ENCODE measurements at places on chromosomes 1 and 21.

GRCh38 chr1:74629283-74629682, 44.3 kb downstream of the ERICH3 start:
- no peak for DNase-seq

DNA sequence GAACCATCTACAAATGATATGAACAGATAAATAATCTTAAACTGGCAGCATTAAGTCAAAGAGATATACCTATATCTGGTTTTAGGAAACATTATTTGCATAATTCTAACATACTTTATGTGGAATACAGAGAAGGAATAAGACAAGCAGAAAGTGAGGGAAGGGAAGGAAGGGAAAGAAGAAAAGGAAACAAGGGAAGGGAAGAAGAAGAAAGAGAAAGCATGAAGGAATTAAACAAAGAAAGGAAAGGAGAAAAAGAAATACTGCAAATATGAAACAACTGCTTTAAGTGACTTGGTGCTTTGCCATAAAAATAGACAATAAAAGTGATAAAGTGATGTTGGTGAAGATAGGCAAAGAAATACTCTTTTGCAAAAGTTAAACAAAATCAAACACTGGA, 20.1 kb downstream of the SCMH1 start:
- DNase-seq = no peak

DNA sequence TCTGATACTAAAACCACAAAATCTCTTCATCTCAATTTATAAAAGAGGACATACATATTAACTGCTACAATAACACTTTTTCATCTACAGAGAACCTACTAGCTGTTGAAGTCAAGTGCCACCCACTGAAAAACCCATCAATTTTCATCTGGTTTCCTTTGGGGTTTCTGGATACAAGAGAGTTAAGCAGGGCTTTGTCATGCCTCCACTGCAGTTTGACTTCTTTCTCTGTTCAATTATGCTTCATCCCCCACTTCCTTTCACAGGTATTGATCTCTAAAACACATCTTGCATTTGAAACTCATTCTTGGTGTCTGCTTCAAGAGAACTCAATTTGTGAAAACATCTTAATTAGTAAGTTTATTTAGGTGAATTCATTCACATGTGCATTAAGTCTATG, 60.5 kb upstream of the ANGPTL3 start:
- DNase-seq = no peak

DNA sequence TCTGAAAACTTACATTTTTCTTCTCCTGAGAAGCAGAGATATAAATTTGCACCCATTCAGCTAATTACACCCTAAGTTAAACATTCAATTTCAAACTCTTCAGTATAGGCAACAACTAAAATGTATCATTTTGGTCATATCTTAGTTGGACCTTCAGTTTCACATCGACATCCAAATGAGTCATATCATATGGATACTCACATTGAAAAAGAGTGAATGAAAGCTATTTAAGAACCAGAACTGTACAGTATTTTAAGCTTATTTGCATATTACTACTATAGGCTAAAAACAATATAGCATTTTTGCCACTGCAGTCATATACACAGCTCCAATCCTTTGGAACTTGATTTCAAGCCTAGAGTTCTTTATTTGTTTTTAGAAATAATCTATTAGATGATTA, 33.6 kb downstream of the USP25 start:
- no peak for DNase-seq

DNA sequence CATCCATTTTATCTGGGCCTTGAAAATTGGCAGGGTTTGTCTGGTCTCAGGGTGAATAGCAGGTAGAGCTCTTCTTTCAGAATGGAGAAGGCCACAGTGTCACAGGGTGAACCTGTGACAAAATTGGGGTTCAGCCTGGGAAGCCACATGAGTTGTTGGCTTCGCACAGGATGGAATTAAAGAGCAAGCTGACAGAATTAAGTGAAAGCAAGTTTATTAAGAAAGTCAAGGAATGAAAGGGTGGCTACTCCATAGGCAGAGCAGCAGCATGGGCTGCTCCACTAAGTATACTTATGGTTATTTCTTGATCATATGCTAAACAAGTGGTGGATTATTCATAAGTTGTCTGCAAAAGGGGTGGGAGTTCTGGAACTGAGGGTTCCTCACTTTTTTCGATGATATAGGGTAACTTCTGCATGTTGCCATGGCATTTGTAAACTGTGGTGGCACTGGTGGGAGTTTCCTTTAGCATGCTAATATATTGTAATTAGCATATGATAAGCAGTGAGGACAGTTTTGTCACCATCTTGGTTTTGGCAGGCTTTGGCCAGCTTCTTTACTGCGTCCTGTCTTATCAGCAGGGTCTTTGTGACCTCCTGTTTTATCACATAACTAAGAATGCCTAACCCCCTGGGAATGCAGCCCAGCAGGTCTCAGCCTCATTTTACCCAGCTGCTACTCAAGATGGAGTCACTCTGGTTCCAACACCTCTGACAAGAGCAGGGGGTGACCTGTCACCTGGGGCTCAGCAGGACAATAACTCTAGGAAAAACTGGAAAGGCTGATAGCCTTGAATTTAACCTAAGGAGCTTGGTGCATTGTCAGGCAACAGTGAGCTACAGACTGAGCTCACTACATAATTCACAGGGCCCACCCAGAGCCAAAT, 5.1 kb downstream of the IFNAR2 start:
- DNase-seq = no peak

DNA sequence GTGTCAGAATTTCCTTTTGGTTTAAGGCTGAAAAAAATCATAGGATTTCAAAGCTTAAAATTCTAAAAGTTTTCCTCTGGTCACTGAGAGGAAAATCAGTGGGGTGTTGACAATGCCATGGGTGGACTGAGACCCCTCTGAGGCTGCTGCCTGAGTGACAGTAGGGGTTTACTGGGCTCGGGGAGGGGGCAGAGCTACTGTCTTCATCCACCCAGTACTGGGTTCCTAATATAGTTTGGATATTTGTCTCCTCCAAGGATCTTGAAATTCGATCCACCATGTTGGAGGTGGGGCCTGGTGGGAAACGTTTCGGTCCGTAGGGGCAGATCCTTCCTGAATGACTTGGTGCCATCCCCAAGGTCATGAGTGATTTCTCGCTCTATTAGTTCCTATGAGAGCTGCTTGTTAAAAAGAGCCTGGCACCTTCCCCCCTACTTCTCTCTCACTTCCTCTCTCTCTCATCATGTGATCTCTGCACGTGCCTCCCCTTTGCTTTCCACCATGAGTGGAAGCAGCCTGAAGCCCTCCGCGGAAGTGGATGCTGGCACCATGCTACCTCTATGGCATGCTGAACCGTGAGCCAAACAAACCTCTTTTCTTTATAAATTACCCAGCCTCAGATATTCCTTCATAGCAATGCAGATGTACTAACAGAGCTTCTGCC, 72.3 kb downstream of the MAP10 start:
- no peak for DNase-seq

- no peak for DNase-seq
These were observed 237.1 kb upstream of the ADGRL2 start for GRCh38 chr1:81563632-81564031.

DNA sequence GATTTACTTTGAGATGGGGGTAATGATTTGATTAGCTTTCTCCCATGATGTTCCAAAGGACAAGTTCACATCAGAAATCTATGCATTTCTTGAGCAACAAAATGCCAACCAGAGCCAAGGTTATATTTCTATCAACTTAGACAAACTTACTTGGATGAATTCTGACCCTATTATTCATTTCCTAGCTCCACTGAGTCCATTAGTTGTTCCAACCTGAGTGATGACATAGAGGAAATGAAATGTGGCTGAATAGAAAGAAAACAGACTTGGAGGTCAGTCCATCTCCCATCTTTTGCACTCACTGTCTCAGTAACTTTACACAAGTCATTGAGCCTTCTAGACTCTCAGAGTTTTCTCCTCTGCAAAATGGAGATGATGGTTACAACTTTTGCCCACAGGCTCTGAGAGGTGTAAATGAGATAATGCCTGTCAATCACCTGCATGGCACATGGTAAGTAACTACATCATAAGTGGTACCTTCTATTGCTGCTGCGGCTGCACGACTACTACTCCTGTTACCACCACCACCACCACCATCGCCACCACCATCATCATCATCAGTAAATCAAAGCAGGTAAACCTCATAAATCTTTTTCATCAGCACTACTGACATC, 98.2 kb downstream of the PTPN14 start:
- DNase-seq = no peak

DNA sequence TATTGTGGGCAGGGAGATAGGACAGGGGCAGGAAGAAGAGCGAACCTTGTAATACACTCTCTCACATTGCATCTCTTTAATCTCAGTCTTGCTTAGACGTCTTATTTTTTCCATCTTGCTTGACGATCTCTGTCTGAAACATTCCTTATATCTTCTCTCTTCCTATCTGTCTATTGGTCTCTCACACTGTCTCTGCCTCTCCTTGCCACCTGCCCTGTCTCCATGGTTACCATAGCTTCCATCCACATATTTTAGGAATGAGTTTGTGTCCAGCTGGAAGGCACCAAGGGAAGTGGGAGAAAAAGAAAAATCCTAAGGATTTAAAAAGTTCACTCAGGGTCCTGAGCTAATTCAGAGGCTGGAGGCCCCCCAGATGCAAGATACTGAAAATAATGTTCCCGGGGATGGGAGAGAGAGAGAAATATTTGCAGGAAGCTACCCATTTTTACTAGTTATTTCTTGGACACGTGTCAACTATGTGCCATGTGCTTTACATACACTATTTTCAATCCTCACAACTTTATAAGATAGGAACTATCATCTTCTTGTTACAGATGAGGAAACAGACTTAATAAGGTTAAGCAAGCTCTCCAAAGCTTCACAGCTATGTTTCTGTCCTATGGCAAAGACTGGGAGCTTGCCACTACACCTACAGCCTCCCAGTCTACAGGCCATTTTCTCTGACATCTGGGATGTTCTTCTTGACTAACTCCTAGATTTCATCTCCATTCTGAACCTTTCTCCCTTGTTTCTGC, 933 bp downstream of the ANKRD34A start:
- DNase-seq = no peak

DNA sequence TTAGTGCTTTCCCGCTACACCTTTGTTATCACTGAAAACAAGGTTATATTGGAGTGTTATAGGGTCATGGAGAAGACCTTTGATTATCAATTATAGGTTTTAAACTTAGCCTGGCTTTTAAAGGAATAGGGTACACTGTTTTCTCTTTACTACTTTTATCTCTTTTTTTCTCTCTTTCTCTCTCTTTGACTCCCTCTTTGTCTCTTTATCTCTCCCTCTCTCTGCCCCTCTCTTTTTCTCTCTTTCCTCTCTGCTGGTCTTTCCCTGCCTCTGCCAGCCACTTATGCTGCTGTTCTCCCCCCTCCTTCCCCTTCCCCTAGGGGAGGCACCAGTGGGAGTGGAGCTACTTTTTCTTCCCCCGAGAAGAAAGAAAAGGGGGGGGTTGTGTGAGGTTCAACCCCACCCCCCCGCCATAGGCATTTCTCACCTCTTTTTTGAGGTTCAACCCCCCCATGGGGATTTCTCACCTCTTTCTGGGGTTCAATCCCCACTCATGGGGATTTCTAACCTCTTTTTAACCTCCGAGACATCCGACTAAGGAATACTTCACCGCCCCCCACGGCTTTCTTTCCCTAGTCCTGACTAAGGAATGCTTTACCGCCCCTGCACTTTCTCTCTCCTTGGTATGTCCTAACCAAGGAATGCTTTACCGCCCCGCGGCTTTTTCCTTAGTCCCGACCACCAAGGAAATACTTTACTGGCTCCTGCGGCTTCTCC, 17.2 kb upstream of the ZBTB8B start:
- DNase-seq = no peak

- DNase-seq = no peak
These were observed 77.0 kb downstream of the CTH start for GRCh38 chr1:70487910-70488665.

DNA sequence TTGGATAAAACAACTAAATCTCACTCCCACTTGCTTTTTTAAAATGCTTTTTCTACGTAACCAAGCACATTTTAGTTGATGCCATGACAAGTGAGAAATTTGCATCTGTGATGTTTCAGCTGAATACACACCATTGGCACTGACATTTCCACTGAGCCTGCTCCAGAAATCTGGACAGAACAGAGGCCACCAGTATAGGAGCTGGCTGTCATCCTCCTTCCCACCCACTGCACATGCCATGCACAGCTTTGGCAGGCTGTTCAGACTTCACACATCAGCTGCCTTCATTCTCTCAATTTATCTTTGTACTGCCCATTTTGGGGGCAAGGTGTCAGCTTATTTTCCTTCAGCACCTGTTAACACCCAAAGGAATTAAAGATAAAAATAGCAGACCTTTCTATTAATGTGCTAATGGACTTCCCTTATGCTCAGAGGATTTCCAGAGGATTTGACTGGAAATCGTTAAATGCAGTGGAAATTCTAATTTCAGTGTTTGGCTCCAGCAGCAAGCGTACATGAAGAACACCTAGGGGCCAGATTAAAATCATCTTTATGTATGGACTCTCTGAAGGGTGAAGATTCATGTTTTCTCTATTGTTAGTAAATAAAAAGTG, 12.9 kb upstream of the PODN start:
- no peak for DNase-seq

DNA sequence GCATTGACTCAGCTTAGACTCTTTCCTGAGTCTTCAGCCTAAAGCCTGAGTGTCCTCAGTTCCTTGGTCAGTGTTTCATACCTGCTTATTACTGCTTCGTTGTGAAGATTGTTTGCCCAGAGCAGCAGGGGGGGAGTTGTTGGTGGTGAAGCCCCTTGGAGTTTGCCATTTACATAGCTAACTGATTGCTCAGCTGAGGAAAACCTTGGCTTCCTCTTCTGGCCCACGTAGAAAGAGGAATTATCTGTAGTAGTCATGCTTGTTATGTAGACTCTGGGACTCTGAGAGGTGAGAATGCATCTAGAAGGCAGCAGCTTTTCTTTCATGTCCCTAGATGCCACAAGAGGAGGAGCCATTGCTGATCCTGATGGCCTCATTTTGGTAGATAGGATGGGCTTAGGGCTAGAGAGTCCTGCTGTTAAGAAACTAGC, 125.9 kb downstream of the MAST2 start:
- DNase-seq = no peak

GRCh38 chr1:9849691-9850441, 26.1 kb upstream of the CLSTN1 start:
- DNase-seq = no peak

- DNase-seq = no peak
These were observed 34.1 kb downstream of the BMP8A start for GRCh38 chr1:39525366-39526165.

DNA sequence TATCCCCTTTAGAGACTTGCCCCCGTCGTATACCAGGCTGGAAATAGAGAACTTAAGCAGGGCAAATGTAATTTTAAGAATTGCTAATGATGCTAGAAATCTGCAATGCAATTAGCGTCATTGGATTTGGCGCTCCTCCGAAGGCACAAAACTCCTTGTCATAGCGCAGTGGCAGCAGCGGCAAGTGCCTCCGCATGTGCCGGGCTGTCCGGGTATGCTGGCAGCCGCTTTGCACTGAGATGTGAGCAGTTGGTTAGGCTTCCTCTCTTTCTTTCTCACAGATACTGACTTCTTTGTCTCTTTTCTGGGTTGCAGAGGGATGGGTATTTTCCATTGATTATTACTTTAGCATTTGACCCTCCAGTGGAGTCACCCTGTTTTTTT, 193.4 kb upstream of the LMO4 start:
- DNase-seq = no peak

DNA sequence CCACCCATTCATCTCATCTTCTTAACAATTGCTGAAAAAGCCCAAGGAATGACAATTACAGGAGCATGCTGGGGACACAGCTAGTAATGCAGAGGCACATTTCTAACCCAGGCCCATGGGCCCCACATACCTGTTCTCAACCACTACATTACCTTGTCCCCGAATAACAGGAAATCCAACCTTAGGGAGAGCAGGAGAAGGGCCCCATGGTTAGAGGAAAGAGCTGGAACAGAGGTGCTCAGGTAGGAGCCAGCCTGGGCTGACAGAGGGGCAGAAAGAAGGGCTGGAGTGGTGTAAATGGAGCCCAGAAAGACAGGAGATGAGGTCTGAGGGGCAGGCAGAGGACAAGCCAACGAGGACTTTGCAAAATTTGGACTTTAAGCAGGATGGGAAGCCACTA, 11.4 kb upstream of the S100A8 start:
- DNase-seq = no peak

Data from right forelimb (tissue), 1 donor.